Mucosa of gallbladder (tissue), 1 donor: ENCODE measurements at places on chromosomes 16 and 17. TPM values are rescaled to one million over a fixed set of nuclear protein-coding genes. Genes with fewer than 3 reads are reported as not detected.

The ADAD2 gene
- 0.60 TPM for total RNA-seq

The CTRB1 gene
- 15.0 TPM for total RNA-seq

The ARRB2 gene
- 94.6 TPM for total RNA-seq

The SEZ6L2 gene
- total RNA-seq = 113 TPM

The PIK3R5 gene
- total RNA-seq = 17.1 TPM

The LHX1 gene
- total RNA-seq = not detected

The TBC1D3K gene
- total RNA-seq = not detected

The KIF1C gene
- total RNA-seq = 234 TPM

The MT1A gene
- total RNA-seq = 1.9 TPM

The TUFM gene
- total RNA-seq = 163 TPM

The CLEC3A gene
- total RNA-seq = 3.5 TPM

The CES3 gene
- 5.2 TPM for total RNA-seq

The ANKRD40CL gene
- 10.9 TPM for total RNA-seq

The ICAM2 gene
- total RNA-seq = 14.8 TPM

The MYH11 gene
- total RNA-seq = 1,761 TPM

The HNF1B gene
- 142 TPM for total RNA-seq

The CCL13 gene
- total RNA-seq = 1.5 TPM

The GRIN2C gene
- total RNA-seq = 0.43 TPM

The PLA2G10 gene
- 7.0 TPM for total RNA-seq

The MYO15A gene
- total RNA-seq = 3.3 TPM

The IL32 gene
- total RNA-seq = 134 TPM

The CD19 gene
- total RNA-seq = 1.4 TPM

The TLCD1 gene
- total RNA-seq = 6.3 TPM

The PABPN1L gene
- total RNA-seq = not detected

The NPIPA5 gene
- 15.9 TPM for total RNA-seq

The EPOP gene
- 2.8 TPM for total RNA-seq

The CBLN1 gene
- total RNA-seq = 18.2 TPM
